ENCODE measurements at places on chromosomes 11 and 22.

GRCh38 chr11:203056-203944 lies 3.9 kb downstream of the BET1L start:
- no peak for DNase-seq

DNA sequence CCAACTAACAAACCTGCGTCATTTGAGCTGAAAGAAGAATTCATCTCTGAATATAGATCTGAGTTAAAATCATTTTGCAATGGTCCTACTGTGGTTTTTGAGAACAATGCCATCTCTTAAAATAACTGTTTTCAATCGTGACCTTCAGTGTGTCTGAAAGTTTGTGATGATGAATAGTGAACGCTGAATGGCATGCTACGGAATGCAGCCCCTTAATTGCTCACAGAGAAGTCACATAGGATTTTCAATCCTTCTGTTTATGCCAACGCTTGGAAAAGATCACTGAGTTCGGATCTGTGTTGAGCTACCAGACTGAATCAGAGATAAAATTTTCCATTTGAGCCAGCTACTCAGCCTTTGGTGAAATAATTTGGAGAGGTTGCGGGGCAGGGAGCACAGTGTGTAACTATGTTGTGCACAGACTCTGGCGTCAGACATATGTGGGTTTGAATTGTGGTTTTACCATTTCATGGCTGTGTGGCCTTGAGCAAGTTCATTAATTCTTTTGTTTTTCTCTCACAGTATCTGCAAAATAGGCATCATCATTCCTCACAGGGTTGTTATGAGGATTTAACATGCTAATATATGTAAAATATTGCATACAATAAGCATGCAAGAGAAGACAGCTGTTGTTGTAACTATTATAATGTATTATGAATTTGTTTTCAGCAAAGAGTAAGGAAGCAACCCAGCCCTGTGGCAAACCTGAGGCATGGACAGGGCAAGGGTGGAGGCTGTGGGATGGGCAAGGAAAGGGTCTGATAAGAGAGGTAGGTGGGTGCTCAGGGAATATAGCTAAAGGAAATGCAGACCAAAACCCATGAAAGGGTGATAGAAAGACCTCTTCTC lies 679.9 kb downstream of the KCNA4 start:
- DNase-seq, result no peak

DNA sequence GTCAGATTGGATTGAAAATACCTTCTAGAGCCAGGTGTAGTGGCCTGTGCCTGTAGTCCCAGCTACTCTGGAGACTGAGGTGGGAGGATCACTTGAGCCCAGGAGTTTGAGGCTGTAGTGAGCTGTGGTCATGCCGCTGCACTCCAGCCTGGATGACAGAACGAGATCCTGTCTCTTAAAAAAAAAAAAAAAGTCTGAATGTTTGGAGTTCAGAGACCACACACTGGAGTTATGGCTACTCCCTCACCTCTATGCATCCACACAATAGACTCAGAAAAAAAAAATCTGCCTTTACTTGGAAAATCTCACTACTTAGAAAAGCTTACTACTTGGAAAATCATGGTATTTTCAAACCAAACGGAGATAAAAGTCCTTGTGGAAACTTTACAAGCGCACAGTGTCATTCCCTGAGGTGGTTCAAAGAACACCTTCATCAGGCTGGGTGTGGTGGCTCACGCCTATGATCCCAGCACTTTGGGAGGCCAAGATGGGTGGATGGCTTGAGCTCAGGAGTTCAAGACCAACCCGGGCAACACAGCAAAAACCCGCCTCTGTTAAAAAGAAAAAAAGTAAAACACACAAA lies 63.9 kb upstream of the PICALM start:
- no peak for DNase-seq

DNA sequence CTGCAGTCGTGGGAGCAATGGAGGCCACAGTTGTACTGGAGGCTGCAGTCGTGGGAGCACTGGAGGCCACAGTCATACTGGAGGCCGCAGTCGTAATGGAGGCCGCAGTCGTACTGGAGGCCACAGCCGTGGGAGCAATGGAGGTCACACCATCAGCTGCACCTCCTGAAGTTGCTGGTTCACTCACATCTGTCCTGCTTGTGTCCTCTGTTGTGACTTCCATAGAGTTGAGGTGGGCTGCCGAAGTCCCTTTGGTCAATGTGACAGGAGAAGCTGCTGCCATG lies 9.3 kb downstream of the C11orf24 start:
- DNase-seq, result no peak

GRCh38 chr11:3905080-3905953 lies 49.9 kb downstream of the STIM1 start:
- DNase-seq, result no peak

DNA sequence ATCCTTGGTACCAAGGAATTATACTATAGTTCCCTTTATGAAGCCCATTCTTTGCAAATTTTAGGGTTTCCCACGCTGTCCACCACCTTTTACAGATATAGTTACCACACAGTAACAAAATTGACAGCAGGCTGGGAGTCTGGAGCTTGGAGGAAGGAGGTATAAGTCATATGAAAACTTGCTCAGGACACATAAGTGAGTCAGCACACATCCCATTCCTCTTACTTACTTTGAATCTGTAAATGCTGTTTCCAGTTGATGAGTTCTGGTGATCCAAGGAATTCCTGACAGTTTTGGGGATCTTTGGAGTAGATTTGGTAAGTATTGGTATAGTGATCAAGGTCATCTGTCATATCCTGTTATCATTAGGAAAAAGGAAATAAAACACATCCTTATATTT lies 19.2 kb downstream of the GLYAT start:
- no peak for DNase-seq

DNA sequence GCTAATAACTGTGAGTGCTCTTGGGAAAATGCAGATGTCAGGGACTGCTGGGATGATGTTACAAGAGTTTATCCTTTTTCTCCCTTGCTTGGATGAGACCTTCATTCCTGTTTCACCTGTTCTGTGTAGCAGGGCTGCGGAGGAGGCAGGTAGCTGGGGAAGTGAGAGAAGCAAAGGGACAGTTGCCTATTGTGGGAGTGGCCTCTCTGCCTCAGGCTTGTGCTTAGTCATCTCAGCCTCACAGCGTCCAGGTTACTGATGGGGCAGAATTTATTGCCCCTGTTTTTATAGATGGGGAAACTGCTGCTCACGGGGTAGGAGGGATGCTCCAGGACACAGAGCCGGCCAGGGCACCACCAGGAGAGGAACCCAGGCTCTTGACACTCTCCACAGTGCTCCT lies 1.7 kb downstream of the STX3 start:
- no peak for DNase-seq

DNA sequence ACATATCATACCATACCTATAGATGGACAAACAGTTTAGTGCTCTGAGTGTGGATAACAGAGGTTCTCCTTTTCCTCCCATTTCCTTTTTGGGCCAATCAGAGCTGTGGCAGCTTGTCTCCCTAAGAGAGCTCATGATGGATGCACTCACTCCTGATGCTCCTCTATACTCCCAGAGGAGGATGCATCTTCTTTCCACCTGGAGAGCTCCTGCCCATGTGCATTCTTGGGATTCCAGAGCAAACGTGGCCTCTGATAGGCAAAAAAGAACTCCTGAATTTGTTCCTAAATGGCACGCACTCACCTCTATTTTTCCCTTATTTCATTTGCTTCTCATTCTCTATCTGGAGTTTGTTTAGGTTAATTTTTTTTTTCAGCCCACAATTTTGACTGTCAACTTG lies 2.9 kb downstream of the MRGPRX3 start:
- no peak for DNase-seq

- no peak for DNase-seq
Observed at GRCh38 chr11:96614101-96614500, 224.3 kb downstream of the JRKL start.
